ENCODE measurements at places on chromosomes 12 and 14.

DNA sequence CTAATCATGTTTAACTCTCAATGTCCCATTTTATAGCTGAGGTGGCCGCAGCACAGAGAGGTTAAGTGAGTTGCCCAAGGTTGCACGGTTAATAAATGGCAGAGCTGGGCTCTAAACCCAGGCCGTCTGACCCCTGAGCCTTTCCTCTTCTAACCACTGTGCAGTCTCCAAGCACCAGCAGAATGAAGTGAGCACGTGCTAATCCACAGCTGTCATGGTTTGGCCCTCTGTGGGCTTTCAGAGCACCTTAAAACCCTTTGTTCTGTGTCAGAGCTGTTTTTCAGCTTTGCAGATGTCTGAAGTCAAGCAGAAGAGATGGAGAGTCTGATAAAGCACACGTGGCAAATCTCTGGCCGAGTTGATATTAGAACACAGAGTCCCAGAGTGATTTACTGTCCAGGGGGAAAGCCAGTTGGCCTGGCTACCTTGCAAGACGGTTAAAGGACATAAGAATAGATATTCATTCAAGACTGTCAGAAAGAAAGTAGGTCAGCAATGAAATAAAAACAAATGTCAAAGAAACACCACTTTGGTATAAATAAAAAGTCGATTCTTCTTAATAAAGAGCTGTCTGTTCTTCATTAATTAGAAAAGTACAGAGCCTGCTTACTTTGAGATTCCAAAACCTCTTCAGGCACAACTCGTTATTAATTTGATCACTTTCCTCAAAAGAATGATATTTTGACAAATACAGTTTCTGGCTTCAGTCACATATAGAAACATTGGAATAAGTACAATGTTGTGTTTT lies 107.3 kb downstream of the CRADD start:
- DNase-seq, result no peak

DNA sequence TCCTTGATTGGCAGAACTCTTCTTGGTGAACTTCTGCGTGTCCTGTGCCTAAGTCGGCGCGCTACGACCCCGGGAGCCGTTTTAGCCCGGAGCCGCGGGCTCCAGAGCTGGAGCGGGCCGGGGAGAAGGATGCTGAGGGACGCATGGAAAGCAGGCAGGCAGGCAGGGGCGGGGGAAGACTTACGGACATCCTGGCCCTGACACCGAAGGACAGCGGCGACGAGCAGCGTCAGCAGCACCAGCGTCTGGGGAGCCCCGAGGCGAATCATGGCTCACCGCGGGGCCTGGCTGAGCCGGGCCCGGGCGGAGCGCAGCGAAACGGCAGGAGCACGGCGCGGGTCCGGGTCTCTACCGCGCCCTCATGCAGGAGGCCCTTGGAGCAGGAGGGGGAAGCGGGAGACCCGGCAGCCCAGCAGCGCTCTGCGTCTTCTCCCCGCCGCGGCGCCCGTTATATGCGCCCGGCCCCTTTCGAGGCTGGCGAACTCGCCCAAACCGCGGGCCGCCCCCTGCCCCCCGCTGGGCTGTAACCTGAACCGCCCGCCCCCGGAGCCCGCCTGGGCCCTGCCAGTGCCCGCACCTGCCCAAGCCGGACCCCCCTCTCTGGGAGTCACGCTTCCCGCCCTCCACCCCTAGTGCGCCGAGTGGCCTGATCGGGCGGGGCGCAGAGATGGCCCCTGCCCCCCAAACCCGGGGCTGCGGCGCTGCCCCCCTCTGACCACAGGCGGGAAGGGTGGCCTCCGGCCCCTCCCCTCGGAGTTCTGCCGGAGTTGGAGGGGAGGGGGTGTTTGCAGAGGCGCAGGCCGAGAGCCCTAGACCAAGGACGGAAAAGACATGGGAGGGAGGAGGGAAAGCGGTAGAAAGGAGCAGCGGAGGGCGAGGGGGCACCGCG lies at the start of gene COL2A1:
TSS of gene COL2A1 (minus strand) at position 424 of the 889 bp plus-strand sequence. CDS start at position 269, 155 bp downstream.
- no peak for DNase-seq

DNA sequence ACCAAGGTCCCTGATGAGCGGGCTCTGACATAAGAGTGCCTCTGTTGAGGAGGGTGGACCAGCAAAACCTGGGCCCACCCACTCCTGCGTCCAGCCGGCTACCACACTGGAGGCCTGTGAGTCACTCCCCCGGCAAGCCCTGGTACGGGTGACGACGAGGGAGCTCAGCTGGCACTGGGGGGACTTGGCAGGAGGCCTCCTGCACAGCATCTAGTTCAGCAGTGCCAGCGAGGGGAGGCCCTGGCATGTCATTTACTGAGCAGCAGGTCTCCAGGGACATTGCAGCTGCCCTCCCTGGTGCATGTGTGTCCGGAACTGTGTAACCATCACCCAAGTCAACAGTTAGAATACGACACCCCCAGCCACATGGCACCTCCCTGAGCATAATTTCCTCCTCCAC lies 24.4 kb downstream of the CD9 start:
- DNase-seq, result peak; percentile 93

DNA sequence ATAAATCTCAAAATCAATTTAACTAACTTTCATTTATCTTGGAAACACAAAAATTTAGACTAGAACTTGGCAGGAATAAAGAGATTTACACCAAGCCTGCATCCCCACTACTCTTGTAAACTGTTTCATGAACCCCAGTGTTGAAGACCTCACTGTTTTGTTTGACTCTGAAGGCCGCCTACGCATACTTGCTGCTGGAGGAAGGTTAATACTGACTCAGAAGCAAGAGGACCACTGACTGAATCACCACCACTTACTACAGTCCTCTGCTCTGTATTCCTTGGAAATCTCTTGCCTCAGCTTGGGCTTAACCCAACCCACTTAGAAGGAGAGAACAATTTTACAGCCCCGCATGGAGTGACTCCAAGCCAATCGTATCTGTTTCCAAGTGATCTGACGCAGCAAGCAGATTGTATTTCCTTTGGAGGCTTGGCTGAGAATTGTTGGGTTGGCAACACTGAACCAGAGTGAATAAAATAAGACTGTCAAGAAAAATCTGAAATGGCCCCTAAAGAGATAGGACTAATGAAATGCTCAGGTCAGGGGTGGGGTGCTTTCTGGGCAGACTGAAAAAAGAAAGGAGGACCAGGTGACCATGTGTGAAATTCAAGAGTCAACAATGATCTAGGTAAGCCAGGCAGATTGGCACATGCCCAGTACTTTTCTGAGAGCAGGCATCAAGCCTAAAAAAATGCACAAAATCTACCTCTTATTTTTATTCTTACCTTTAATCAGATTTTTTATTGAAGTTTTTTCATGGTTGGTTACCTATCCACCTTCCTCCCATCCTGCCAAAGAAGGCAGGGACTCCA lies 248.6 kb downstream of the ZFP36L1 start:
- DNase-seq, result peak; percentile 53
